ENCODE measurements at places on chromosomes 5 and 9. TPM values are rescaled to one million over a fixed set of nuclear protein-coding genes. Genes with fewer than 3 reads are reported as not detected.

The SPEF2 gene
- total RNA-seq: 1.1 TPM

The GFI1B gene
- not detected for total RNA-seq

The AGXT2 gene
- total RNA-seq: not detected

The RAB3C gene
- total RNA-seq: not detected

The AQP3 gene
- 1.5 TPM for total RNA-seq

The GCNT4 gene
- total RNA-seq: 2.7 TPM

The PCDHB9 gene
- 0.30 TPM for total RNA-seq

The SLC6A18 gene
- total RNA-seq: not detected

The ANKRD34B gene
- total RNA-seq: not detected

The GABRA6 gene
- total RNA-seq: not detected

The PPP2R2B gene
- total RNA-seq: not detected

The STC2 gene
- 503 TPM for total RNA-seq

The IL13 gene
- not detected for total RNA-seq

The MRPL41 gene
- 73.5 TPM for total RNA-seq

The CRAT gene
- total RNA-seq: 39.4 TPM

The SMIM33 gene
- not detected for total RNA-seq

Data from smooth muscle cell of the coronary artery (primary cell).